ENCODE measurements at places on chromosomes 11 and 22.
A peak's percentile ranks its signal among the peaks of the same experiment; 100 is the strongest.

GRCh38 chr11:29328961-29329441 is 687.8 kb downstream of the KCNA4 start:
- DNase-seq, result no peak

DNA sequence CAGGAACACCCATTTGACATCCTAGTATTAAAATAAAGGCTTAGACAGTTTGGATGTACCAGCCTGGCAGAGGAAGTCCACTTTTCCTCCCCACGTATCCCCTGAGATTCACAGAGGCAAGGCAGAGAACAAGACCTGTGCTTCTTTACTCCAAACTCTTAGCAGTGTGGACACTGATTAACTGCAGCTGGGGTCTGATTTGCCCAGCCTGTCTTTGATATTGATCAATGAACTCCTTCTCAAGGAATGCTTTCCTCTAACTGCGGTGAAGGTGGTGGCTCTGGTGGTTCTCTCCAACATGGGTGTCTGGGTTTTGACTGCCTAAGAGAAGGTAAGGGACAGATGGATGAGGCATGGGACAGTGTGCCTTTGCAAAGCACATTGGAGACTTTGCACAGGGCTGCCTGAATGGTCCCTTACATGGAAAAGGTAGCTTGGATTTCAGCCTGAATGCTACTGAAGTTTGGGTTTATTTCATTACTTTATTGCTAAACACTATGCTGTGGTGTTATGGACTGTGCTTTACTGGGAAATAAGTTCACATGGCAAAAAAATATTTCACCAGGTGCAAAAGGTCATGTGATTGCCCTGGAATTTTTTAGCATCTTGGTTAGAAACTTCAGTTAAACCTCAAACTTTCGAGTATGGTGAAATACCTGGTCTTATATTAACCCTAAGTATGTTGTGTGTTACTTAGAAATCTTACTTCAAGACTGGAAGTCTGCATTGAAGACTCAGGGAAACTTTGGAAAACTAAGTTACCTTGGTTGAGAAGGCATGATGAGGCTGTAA is 1.8 kb downstream of the GAS2 start:
- no peak for DNase-seq

GRCh38 chr11:74310857-74311256 is 583 bp downstream of the P4HA3 start:
- no peak for DNase-seq

DNA sequence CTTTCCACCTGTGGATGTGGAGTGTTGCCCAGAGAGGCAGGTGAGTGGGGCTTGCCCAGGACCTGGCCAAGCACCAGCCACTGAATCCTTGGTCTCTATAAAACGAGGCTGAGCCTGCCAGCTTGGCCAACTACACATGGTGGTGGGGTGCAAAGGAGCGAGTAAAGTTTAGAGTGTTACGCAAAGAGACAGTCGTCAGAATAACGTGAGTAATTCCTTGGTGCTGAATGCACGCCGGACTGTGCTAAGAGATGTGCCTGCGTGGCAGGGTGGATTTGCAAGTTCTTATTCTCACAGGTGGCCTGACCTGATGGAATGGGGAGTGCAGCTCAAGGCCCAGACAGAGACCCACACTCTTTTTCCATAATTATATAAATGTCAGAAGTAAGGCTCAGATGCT is 88.6 kb upstream of the B3GAT1 start:
- DNase-seq, result no peak

DNA sequence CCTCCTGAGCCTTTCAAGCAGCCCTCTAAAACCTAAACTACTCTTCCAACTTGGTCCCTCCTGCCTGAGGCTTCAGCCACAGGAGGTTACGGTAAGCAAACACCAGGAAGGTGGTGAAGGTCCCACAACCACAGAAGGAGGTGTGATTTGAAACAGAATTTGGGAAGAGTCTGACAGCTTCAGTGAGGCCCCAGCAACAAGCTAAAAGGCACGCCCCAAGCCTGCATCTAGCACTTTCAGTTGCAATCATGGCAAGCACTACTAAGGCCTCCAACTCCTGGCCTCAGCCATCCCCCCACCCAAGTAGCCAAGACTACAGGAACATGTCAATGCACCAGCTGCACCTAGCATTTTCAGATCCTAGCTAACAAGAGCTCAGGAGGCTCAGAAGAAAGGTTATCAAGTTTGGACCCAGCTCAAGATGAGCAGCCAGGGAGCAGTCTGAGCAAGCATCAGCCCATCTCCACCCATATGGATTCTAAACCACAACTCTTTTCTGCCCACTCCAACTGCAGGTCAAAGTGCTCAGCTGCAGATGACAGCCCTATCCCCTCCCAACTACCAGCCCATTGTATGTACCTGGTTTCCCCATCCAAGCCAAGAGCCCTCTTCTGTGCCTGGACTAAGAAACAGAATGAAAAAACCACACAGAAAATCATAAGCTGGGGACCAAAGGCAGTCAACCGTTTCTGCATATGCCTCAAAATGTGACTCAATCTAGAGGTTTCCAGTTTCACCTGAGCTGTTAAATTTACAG is 10.4 kb upstream of the AHNAK start:
- DNase-seq, result peak; percentile 67

DNA sequence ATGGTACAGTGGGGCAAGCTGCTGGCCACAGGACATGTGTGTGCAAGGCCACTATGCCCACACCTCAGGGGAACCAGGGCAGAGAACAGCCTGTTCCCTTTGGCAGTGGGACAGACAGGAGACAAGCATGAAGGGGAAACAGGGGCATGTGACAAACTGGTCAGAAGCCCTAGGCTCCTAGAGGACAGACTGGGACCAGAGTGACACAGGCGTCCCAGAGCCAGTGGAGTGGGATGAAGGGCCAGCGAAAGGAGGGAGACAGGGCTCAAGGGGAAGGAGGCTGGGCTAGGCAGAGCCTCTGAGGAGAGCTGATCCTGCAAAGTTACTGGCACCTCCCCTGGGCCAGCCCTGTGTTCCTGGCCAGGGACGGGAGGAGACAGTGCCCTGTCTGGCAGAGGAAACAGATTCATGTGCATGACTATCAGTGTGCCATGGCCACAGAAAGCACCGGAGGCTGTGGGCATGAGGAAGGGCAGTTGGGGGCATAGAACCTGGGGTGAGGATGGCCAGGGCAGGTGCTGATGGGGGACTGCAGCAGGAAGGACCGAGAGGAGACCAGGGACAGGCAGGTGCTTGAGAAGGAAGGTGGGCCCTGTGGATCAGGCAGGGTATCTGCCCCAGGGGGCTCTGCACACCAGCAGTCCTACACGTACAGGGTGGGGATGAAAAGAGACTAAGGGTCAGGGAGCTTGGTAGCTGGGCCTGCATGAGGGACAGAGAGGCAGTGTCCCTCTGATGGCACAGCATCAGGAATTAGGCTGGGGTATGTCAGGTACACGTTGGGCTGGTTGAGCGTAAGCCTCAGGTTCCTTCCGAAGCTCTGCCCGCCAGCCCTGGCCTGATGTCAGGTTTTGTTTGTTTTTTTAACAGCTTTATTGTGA is 9.8 kb downstream of the DERL3 start:
- DNase-seq, result no peak

DNA sequence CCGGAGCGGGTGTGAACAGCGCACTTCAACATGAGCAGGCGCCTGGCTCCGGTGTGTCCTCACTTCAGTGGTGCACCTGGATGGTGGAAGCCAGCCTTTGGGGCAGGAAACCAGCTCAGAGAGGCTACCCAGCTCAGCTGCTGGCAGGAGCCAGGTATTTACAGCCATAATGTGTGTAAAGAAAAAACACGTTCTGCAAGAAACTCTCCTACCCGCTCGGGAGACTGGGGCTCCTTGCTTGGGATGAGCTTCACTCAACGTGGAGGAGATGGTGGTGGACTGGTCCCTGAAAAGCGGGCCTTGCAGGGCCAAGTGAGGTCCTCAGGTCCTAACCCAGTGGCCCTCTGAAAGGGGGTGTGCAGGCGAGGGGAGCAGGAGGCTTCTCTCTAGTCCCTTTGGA is 7.5 kb downstream of the MCAM start:
- no peak for DNase-seq

DNA sequence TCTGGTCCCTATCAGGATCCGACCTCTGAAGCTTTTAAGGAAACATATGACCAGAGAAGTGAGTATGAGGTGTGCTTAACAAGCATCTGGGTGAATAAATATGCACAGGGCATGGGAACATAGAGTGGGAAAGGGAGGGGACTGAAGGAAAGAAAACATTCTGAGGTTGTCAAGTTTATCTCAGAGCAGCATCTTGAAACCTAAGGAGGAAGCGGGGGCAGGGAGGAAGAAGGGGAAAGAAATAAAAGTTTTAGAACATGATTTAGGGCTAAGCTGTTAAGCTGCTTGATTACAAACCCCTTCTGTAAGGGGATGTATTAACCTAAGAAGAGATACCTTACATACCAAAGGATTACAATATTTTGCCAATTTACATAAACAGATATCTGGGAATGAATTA is 24.0 kb upstream of the SC5D start:
- DNase-seq, result no peak

GRCh38 chr11:86446924-86447285 is 72.2 kb downstream of the CCDC81 start:
- no peak for DNase-seq

- DNase-seq, result no peak
These were observed 1445.6 kb downstream of the TBC1D22A start for GRCh38 chr22:48207919-48208535.

- no peak for DNase-seq
These were observed 109.9 kb downstream of the MICAL3 start for GRCh38 chr22:17914474-17914873.

- DNase-seq, result peak; percentile 17
These were observed at the start of gene PHF21B for GRCh38 chr22:45009606-45010531. PHF21B (minus strand) TSS chr22:45010005; CDS start chr22:45009549, 456 bp downstream.

DNA sequence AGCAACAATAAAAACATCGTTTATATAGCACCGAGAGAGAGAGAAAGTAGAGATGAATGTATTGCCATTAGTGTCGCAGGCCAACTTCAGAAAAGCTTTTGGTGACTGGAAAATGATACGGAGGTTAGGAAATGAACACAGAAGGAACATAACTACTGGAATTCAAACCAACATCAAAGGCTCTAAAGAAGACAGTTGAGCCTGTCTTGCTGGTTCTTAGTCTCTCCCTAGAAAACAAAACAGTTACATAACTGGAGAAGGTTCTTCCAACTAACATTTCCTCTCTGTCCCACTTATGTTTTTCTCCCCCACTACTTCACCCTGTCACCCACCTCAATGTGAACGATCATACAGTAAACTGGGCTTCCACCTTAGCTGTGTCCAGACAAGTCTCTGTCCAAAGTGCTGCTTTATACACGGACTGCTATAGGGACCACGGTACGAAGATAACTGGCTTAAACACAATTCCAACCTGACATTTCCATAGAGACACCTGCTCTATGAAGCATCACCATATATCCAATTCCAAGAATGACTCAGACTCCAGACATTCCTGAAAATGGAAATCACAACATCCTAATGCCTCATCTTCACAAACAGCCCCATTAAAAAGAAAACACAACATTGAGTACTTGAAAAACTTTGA is 85.2 kb upstream of the ARHGAP32 start:
- DNase-seq, result no peak

DNA sequence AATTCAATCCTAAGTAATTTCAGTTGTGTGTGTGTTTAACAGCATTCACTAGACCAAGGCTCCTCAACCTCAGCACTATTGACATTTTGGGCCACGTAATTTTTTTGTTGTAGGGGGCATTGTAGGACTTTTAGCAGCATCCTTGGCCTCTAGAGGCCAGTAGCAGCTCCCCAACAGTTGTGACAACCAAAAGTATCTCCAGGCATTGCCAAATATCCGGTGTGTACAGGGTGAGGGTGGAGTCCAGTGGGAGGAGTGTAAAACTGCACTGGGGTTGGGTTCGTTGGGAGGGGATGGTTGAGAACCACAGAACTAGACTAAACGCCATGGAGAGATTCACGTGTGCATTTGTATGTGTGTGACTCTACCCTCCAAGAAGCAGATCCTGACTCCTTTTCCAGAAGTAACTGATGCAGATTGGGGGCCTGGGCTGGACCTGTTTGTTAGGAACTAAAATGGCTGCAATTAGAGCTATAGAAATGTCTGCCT is 5.9 kb upstream of the PHF21A start:
- DNase-seq, result peak; percentile 11

GRCh38 chr11:21861314-21861713 is 331.6 kb upstream of the ANO5 start:
- no peak for DNase-seq

- no peak for DNase-seq
These were observed 265.7 kb downstream of the BRD1 start for GRCh38 chr22:49561976-49562375.

DNA sequence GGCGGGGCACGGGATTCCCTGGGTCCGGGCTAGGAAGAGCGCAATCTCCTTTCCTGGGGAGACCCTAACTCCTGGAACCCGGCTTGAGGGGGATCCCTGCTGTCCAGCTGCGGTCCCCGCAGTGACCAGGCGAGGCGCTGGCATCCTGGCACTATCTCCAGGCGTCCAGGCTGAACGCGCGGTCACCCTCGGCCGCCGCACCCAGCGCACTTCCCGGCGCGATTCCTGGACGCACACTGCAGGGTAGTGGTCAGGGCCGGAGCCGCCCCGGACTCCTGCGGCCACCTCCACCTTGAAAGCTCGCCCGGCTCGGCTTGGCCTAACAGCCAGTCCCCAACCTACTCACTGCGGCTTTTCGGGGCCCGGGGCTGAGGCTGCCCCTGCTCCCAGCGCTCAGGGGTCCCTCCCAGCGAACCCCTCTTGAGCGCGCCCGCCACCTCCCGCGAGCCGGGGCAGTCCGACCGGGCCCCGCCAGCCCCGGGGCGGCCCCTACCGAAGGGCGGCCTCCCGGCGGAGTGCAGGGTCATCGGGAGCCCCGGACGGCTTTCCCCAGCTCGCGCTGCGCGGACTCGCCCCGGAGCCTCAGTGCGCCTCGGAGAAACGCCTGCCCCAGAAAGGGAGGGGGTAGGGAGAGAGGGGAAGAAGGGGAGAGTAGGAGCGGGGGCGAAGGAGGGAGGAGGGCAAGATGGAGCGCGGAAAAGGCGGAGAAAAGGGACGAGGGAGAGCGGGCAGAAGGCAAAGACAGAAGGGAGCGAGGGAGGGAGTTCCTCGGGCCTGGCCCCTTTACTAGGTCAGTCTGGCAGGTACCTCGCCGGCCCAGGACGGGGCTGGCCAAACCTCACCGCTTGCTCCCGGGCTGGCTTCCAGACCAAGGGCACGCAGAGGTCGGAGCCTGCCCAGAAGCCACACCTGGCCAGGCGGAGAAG is 1.0 kb downstream of the POU2AF3 start:
- DNase-seq, result no peak

- DNase-seq, result no peak
These were observed 11.0 kb downstream of the OSBPL5 start for GRCh38 chr11:3154001-3154599.

Measured in stimulated activated CD8-positive, alpha-beta memory T cell treated with anti-CD3 and anti-CD28 coated beads, Interleukin-7, amount 100 ng/mL, for 48 hours (primary cell).